ENCODE measurements at places on chromosomes 11 and 22. TPM values are rescaled to one million over a fixed set of nuclear protein-coding genes. Genes with fewer than 3 reads are reported as not detected.

DNA sequence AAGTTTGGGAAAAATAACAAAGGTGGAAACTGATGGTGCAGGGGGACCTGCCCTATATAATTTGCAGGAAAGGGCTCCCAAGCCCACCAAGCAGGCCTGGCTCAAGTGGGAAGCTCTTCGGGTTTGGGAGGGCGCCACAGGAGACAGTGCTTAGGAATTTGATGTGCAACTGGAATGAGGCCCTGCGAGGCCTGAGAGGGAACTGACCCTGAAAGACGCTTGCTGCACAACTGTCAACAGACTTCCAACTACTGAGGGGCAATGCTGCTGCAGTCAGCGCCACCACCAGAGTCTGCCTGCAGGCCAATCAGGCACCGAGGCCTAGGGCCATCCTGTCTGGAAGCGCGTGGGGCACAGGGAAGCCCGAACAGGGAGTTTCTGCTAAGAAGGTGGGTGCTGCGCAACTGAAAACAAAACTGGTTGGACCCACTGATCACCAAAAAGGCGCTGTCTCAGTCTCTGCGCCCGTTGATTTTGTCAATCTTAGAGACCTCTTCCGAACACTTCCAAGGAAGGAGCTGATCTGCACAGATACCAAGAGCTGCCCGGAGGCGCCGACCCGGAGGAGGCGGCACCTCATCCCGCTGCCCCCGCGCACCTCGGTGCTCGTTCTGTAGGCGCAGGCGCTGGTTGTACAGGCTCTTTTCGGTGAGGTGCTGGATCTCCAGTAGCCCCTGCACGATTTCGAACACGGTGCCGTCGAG, 667 bp downstream of the DGCR6L start:
- DNase-seq = no peak

DNA sequence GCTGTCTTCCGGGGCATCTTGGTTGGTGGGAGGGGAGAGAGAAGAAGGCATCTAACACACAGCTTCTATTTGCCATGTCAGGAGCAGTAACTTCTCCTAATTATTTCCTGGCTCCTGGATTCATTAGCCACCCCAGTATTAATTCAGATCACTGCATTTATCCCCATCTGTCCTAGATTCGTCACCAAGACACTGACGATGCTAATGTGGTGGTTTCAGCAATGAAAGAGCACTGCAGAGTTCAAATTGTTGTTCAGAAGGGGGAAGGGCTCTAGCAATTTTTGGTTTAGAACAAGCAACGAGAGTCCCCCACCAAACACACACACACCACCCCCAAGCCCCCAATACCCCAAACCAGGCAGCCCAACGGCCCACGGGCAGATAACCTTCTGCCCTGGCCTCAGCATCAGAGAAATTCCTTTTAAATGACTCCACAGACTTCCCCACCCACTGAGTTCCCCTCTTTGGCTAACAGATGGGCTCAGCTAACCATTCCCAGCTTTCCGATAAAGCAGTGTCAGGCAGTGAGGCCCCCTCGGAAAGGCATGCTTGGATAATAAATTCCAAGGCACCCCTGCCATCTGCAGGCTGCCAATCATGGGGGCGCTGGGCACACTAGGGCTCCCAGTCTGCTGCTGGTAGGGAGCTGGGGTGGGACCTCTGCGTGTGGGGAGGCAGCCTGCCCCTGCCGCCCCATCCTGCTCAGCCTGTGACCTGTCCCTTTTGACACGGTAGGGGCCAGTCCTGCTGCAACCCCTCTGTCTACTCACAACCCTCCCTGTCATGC, 453.5 kb downstream of the MIAT start:
- DNase-seq = no peak

- DNase-seq = no peak
Measured at GRCh38 chr11:84795698-84796097, 831.4 kb downstream of the DLG2 start.

Gene OR52N4
- total RNA-seq = not detected

Gene TIMP3
- 5.4 TPM for total RNA-seq

- DNase-seq = no peak
Measured at GRCh38 chr11:44159848-44160721, 64.6 kb downstream of the EXT2 start.

DNA sequence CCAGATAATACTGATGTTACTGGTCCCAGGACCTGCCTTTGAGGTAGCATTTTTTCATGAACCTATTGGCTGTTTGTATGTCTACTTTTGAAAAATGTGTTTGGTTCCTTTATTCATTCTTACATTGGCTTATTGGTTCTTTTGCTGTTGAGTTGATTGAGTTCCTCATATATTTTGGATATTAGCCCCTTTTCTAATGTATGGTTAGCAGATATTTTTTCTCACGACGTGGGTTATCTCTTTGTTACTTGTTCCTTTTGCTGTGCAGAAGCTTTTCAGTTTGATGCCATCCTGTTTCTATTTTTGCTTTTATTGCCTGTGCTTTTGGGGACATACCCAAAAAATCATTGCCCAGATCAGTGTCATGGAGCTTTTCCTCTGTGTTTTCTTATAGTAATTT, 9.8 kb upstream of the ZNF74 start:
- DNase-seq = no peak

GRCh38 chr11:2913776-2914175, 15.4 kb downstream of the PHLDA2 start:
- no peak for DNase-seq

Gene VSIG10L2
- not detected for total RNA-seq

GRCh38 chr11:117588166-117588810, 208.7 kb downstream of the DSCAML1 start:
- DNase-seq = no peak

Gene UFD1
- 44.9 TPM for total RNA-seq

GRCh38 chr11:114271316-114271715, 24.9 kb upstream of the NNMT start:
- no peak for DNase-seq

- DNase-seq = no peak
Measured at GRCh38 chr22:40726514-40726913, 47.2 kb downstream of the MCHR1 start.

DNA sequence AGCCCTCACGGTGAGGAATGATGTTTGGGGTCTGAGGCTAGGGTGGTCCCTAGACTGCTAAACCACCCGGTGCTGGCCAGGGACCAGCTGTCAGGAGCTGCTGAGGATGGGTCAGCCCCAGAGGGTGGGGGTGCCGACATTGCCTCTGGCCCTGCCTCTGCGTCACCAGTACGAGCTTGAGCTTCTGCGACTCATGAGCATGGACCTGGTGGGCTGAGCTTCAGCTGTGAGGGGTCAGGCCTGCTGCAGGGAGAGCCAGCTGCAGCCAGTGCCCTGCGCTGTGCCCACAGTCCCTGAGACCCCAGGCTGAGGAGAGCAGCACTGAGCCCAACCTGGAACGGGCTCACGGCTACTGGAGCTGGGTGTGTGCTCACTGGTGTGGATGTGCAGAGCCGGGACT, 7.0 kb downstream of the DERL3 start:
- no peak for DNase-seq

- DNase-seq = peak; percentile 90
Measured at GRCh38 chr11:66981976-66982578, 7.0 kb downstream of the C11orf86 start.

DNA sequence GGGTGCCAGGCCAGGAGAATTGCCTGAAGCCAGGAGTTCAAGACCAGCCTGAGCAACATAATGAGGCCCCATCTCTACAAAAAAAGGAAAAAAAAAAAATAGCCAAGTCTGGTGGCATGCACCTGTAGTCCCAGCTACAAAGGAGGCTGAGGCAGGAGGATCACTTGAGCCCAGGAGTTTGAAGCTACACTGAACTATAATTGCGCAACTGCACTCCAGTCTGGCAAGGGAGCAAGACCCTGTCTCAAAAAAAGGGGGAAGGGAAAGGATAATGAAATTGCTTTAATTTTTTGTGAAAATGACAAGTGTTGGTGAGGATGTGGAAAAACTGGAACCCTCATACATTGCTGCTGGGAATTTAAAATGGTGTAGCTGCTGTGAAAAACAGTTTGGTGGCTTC, 19.2 kb downstream of the STK33 start:
- no peak for DNase-seq

DNA sequence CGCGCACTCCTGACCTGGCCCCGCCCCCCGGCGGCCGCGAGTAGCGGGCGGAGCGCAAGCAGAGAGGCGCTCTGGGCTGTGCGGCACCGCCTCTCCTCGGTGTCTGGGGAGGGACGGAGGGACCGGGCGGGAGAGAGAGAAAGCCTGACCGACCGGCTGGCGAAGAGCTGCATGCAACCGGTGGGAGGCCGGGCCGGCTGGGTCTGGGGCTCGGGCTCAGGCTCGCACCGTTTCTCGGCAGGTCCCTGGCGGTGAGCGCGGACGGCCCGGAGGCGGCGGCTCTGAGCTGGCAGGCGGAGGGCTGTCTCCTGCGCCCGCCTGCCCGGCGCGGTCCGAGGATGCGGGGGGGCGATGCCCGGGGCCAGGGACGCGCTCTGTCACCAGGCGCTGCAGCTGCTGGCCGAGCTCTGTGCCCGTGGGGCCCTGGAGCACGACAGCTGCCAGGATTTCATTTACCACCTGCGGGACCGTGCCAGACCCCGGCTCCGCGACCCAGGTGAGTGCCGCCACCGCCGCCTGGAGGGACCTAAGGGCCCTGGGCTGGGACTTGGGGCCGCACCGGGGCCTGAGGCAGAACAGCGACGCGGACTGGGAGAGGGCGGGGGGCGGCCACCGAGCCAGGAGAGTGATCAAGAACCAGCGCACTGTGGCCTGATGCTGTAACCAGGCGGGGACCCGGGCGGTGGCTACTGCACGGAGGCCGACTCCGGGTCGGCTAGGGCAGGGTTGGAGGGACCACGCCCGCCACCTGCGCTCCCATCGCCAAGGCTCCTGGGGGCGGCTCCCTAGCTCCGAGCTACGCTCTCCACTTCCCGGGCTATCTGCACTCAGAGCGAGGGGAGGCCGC, at the start of gene SYT9:
Gene SYT9, plus strand, starts transcription at position 69 of the 847 bp plus-strand sequence. Its CDS starts 283 bp downstream, at position 352.
- no peak for DNase-seq

DNA sequence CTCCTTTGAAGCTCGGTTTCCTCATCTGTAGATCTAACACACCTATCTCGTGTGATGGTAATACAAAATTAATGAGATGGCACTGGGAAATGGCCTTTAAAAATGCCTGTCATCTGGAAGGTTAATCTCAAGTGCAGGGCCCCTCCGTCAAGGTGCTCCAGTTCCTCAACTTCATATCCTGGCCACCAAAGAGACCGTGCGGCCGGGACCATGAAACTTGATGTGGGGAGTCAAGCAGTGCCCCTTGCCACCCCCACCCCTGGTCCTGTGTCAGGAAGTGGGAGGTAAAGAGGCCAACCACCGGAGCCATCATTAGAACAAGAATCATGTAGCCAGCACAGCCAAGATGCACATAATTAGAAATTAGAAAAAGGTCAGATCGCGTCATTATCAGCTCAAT, 108.2 kb downstream of the FEZ1 start:
- no peak for DNase-seq

Gene MAPK8IP1
- 1.4 TPM for total RNA-seq

DNA sequence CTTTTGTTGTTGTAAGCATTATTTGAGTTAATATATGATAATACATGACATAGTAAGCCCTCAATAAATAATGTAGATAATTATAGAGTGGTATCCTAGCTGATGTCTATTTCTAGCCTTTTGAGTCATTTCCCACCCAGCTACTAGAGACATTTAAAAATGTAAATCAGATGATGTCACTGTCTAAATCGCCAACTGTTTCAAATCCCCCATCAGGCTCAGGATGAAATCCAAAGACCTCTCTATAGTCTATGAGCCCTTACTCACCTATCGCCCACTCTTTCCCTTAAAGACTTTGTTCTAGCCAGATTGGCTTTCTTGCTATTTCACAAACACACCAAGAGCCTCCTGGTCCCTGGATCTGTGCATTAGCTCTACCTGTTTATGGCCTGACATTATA, 135.4 kb upstream of the PLET1 start:
- no peak for DNase-seq

Gene WNT7B
- 16.7 TPM for total RNA-seq

DNA sequence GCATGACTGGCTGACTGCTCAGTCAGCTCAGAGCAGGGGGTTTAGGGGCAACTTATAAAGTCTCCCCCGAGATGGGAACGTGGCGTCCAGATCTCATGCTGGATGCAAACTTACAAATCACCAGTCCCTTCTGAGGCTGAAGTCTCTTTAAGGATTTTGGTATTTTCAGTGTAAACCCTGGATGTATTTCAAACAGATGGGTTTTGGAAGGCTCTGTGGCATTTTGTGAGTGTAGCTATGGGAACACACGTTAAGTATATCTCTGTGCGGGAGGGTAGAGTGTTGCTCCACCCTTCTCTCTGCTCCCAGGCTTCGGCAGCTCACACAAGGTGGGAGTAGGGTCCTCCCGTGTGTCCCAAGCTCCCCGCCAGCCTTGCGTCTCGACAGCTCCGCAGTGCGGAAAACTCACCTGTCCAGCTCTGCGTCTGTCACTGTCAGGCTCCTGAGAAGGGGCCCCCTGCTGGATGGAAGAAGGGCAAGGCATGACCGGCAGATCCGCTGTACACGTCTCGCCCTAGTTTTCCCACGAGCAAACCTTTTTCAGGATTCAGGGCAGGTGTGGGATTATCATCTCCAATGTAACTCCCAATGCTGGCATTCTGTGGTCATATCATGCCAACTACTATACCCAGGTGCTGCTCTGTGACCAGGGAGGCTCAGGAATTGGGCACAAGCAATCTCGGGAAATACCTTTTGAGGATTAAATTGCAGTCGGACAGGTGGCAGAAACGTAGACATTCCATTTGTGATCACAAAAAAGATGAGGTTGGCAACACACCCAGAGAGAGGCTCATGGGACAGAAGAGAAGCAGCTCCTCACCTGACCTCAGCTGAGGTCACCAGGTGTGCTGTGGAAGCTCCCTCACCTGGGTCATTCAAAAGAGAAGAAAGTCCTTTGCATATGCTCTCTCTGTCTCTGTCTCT, 313.9 kb upstream of the B3GAT1 start:
- no peak for DNase-seq

GRCh38 chr22:41841085-41841712, 8.3 kb downstream of the SREBF2 start:
- no peak for DNase-seq

DNA sequence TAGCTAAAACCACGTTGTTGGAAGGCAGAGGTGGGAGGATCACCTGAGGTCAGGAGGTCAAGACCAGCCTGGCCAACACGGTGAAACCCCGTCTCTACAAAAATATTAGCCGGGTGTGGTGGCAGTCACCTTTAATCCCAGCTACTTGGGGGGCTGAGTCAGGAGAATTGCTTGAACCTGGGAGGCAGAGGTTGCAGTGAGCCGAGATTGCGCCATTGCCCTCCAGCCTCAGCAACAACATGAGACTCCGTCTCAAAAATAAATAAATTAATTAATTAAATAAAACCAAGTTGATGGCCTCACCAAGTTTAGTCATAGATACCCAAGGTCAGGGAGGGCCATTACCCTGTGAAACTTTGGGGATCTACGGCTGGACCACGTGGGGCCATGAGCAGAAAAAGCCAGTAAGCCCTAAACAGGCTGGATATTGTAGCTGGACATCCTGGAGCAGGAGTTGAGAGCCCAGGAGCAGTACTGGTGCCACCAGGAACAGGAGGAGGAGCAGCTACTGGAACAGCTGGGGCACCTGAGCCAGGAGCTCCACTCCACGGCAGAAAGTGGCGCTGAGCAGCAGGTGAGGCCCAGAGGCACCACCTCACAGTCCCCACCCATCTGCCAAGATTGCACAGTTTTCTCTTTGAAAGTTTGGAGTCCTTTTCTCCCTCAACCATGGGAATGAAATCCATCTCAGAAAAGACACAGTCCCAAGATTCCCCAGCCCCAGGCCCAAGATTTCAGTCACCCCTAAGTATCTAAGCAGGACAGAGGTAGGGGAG, 50.5 kb downstream of the BTG4 start:
- no peak for DNase-seq

Gene MPZL3
- 15.8 TPM for total RNA-seq

All from renal cortical epithelial cell (primary cell).